ENCODE measurements at places on chromosomes 13 and 19.

DNA sequence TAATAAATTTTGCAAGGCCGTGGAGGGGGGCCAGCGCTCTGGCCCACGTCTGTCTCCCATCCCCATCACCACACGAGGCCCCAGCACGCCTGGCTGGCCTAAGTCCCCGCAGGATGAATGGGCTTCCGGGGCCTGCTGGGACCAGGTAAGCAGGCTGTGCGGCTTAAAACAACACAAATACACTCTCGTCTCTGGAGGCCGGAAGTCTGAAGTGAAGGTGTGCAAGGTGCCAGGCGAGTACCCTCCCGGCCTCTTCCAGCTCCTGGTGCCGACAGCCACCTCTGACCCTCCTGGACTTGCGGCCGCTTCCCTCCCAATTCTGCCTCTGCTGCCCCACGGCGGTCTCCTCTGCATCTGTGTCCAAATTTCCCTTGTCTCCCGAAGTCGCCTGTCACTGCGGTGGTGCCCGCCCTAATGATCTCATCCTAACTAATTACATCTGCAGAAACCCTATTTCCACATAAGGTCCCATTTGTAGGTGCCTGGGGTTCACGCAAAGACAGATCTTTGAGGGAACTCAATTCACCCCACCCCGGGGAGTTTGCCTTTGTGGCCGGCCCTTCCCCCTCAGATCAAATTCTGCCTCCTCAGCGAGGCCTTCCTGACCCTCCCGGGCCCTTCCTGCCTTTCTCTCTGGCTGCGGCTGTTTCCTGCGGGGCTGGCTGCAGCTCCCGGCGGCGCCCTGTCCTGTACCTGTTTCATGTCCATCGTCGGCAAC, 8.1 kb upstream of the PTBP1 start:
- DNase-seq = no peak

DNA sequence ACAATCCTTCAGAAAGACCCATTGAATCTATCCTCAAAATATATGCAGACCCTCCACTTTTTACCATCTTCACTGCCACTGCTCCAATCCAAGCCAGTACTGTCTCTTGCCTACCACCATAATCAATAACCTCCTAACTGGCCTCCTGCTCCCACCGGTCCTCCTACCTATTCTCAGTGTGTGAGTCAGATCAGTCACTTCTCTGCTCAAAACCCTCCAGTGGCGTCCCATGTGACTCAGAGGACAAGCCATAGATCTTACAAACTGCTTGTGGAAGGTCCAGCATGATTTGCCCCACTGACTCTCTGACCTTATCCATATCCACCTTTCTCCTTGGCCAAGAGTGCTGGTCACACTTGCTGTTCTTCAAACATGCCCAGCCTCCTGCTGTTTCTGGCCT, 23.4 kb upstream of the MBNL2 start:
- no peak for DNase-seq

DNA sequence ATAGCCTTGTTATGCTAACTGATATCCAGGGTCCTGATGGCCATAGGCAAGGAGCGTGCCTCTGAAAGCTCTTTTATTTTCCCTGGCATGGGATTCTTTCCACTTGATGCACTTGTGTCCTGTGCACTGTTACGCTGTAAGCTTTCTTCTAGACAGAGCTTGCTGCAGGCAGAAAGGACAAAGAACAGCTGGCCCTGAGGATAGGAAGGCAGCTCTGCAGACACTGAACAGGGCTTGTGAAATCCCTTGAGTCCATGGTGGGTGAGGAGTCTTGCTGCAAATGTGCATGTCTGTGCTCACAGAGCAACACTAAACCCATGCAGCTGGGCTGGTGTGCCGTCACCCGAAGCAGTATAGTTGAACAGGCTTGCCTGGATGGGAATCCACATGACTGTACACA, 126.6 kb downstream of the AKAP11 start:
- DNase-seq = no peak

DNA sequence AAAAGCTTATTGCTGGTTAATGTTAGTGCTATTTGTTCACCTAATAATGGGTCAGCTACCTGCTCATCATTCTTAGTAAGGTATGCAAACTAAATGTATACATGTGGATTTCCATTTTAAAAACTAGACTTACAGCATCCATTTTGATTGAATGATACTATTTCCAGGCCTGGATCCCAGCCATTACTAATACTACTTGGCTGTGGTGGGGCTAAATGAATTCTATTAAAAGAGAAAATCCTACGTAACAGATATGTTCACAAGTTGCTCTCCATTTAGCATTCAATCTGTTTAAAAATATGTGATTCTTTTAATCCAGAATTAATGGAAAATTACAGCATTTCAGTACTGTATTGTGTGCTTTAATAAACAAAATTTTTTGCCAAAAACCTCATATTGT, 169.4 kb upstream of the MIR17HG start:
- DNase-seq = no peak

GRCh38 chr13:40522282-40522681, 144.2 kb downstream of the FOXO1 start:
- no peak for DNase-seq

- DNase-seq = no peak
Measured at GRCh38 chr19:19956434-19957075, 55.8 kb downstream of the ZNF93 start.

DNA sequence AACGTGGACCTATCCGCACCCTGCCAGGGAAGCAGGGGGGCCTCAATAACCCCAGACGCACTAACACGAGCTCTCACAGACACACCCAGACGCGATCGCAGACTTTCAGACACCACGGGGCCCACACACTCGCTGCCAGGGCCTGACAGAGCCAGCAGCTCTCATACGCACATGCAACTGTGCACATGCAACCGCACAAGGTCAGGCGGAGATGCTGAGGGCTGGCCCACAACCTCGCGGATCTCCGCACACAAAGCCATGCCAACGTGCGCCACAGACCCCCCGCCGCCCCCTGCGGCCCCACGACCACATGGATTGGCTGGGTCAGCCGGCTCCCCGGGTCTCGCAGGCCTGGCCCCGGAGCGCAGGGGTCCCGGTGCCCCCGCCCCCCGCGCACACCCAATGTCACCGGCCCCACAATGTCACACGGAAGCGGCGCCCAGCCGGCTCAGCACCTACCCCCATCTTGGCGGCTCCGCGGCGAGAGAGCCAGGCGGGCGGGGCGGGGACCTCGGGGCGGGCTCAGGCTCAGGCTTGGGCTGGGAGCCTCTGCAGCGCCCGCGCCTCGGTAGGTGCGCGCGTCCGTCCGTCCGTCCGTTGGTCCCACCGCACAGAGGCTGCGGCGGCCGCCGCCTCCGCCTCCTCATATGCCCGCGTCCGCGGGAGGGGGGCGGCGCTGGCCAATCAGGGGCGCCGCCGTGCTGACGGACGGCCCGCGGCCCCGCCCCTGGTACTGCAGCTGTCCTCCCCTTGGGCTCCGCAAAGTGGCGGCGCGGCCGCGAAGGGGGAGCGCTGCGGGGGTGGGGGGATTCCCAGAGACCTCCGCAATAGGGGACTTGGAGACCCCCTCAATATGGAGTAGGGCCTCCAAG, at the start of gene ATP1A3:
Gene ATP1A3, minus strand, starts transcription at position 619 of the 872 bp plus-strand sequence. Its CDS starts 154 bp downstream, at position 465.
- peak; percentile 13 for DNase-seq

GRCh38 chr19:38317104-38317612, 1.4 kb upstream of the YIF1B start:
- no peak for DNase-seq

Data from stimulated activated CD4-positive, alpha-beta T cell treated with anti-CD3 and anti-CD28 coated beads, TNF-alpha, amount 100 ng/mL, for 1 hour (primary cell).